ENCODE measurements at places on chromosomes 11 and 22.

DNA sequence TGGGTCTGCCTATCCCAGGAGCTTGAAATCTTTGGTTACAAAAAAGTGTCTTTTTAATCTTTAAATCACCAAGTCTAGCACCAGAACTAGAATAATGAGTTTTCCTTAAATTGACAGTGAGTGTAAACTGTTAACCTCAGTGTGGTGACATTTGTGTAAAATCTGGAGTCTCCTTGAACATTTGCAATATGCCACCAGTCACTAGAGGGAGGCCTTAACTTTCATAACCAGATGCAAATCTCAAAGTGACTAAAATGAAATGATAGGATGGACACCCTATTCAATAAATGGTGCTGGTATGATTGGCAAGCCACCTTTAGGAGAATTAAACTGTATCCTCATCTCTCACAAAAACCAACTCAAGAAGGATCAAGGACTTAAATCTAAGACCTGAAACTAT, 8.3 kb upstream of the SCGB1D2 start:
- DNase-seq = no peak

DNA sequence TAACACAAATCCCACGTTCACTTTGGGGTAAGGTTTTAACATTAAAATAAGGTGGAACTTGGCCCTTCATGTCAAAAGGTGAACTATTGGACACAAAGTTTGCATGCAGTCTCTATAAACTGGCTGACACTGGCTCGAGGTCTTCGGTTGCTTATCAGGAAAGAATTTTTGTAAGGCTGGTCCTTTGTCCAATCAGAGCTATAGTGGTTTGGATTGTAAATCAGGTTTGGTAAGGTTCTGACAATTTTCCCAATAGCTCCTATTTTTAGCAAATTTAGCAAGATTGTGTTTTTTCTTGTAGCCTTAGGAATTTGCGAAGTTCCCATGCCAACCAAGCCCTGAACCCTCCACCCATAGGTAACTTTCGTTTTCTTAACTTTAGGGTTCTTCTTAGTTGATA, 17.6 kb upstream of the MED17 start:
- DNase-seq = no peak

DNA sequence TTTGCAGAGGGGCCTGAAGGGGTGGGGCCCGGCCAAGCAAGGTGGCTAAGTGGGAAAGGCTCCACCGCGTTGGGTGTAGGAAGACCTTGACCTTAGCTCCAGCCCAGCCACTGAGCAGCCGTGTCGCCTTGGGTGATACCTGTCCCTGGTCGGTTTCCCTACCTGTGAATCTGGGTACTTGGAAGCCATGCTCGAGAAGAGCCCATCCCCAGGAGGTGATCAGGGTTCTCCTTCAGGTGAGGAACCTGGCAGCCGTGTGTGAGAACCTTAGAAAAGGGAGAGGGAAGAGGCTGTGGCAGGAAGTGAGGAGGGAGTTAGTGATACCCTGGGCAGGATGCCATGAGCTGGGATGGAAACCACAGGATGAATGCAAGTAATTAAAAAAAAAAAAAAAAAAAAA, 21.6 kb downstream of the PPARA start:
- peak; percentile 73 for DNase-seq

GRCh38 chr22:22714600-22715335, 70.4 kb downstream of the GGTLC2 start:
- DNase-seq = no peak

DNA sequence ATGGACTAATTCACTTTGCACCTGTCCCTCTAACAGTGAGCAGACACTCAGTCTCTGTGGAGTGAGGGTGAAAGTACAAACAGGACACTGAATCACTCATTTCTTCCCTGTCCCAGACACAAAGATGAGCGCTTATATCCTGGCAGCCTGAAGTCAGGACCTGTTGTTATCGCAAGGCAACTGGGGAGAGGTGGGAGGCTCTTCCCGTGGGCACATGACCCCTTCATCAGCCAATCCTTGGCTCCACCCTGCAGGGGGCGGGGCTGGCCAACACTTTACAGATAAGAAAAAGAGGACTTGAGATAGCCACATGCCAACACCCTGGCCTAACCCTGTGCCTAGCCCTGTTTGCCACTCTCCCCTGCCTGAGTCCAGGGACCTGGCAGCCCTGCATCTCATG, 29.5 kb upstream of the TESMIN start:
- no peak for DNase-seq

DNA sequence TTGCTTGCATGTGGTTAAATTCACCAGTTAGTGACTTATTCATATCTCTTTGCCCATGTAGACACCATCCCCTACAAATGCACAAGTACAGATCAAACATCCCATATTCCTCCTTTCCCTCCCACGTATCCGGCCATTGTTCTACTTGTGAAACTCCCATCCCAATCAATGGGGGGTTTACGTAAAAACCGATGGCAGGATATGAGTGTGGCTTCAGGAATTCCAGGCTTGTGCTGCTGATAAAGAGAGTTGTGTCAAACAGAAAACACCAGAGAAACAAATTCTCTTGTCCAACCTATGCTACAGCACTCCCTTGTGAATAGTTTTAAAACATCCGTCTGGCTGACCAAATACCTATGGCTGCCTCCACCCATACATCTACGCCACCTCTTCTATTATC, 15.5 kb downstream of the FLI1 start:
- DNase-seq = peak; percentile 43

DNA sequence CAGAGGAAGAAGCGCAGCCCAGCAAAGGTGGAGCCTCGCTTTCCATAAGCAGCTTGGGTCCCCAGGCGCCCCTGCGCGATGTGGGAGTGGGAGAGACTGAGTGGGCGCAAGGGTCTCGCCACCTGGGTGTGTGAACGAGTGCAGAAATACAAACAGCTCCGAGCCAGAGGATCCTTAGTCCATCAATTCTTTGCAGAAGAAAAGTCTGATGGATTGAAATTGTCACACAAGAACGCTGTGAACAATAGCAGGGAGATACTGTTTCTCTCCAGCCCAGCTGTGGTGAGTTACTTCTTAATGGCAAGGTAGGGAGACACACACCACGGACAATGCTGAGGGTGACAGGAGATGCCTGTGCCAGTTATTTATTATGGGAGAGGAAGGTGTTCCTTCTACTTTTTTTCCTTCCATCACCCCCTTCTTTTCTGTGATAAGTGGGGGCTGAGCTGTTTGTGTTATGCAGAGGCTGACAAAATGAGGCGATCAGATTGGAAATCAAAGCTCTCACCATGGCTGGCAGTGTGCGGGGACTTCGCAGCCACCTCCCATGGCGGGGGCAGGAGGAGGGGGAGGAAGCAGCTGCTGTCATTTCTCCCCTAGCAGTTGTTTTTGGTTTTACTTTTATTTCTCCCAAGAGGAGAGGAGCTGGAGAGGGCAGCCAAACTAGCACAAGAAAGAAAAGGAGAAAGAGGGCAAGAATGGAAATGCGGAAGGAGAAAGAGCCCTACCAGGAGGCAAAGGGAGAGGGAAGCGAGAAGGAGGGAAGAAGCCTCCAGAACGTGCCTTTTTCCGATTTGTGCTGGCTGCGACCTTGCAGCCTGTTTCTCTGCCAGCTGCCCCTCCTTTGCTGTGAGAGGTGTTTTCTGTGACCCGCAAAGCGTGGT, 755.8 kb downstream of the NTM start:
- DNase-seq = peak; percentile 51

DNA sequence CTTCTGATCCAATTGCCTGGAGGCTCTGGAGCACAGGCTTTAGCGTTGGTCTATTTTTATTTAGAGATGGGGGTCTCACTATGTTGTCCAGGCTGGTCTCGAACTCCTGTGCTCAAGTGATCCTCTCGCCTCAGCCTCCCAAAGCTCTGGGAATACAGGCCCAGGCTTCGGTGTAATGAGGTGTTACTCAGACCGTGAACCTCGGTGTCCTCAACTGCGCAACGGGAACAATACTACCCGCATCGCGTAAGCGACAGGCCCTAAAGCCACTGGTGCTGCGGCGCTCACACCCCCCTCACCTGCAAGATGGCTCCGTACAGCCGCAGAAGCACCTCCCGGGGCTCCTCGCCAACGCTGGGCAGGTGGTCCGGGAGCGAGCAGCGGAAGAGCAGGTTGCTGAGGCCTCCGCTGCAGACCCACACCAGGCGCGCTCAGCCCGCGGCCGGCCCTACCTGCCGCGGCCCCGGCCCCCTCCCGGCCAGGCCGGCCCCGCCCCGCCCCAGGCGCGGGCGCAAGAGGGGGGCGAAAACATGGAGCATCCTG, 628 bp downstream of the CHKB start:
- no peak for DNase-seq

GRCh38 chr22:38122616-38123015, 12.1 kb upstream of the BAIAP2L2 start:
- DNase-seq = no peak

- DNase-seq = peak; percentile 44
These were observed 687.8 kb downstream of the KCNA4 start for GRCh38 chr11:29328961-29329441.

- DNase-seq = peak; percentile 39
These were observed 4.0 kb downstream of the JRKL start for GRCh38 chr11:96393753-96394348.

GRCh38 chr11:71191201-71191600, 61.2 kb downstream of the SHANK2 start:
- DNase-seq = no peak

DNA sequence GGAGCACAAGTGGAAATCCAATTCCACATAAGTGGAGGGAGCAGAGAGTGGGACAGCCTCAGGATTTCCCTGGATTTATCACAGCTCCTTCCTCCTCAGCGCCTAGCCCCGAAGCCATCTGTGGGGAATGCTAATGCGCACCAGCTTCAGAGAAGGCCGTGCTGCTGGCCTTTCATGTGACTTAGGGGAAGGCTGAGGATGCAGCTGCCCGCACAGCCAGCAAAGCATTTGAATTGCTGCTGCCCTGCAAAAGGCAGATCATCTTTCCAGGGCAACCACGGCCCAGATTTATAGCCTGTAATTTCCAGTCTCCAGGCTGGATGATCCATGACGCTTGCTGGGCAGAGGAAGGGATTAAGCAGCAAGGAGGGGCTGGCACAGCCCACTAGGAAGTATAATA, 29.9 kb downstream of the SYN3 start:
- no peak for DNase-seq

Data from AG08395 (cell line).